Natural killer cell treated with Interleukin-12 subunit alpha and Interleukin-12 subunit beta and Interleukin-15 and Interleukin-18, amount 100 ng/mL, for 72 hours (primary cell): ENCODE measurements at places on chromosomes 2 and 18. TPM values are rescaled to one million over a fixed set of nuclear protein-coding genes. Genes with fewer than 3 reads are reported as not detected.

DNA sequence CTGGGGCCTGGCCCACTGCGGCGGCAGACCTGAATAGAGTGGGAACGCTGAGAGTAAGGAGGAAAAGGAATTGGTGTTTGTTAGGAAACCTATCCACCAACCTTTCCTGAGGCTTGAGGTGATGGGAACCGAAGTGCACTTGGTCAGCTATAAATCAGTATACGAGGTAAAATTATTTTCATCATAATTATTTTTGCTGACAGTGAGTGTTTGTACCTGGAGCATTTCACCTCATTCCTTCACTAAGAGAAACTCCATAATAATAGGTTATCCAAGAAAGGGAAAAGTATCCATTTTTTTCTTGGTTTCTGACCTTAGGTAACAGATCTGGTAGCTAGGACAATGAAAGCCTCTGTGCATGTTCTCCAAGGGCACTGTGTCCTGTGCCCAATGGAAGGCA, 138.6 kb upstream of the RGPD4 start:
- DNase-seq = no peak

The CCDC85A gene
- total RNA-seq = not detected

- peak; percentile 63 for DNase-seq
These were observed 598 bp downstream of the CCDC93 start for GRCh38 chr2:118013221-118013723.

- no peak for DNase-seq
These were observed 186.8 kb downstream of the RPRM start for GRCh38 chr2:153291718-153292117.

DNA sequence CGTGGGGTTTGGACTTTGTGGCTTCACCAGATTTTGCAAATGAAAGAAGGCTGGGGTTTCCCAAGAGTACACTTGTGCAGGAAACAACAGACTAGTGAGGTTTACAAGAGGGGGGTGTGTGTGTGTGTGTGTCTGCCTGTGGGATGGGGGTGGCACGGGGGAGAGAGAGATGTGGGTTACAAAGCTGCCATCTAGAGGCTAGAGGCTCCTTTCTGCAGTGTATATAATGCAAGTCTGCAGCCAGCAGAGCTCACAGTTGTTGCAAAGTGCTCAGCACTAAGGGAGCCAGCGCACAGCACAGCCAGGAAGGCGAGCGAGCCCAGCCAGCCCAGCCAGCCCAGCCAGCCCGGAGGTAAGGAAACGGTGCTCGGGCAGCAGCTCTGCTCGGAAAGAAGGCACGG, at the start of gene ACKR3:
TSS of gene ACKR3 (plus strand) at position 253 of the 401 bp plus-strand sequence. CDS start 10,641 bp downstream, outside the sequence.
- peak; percentile 90 for DNase-seq

GRCh38 chr2:10329880-10330699, 27.4 kb downstream of the HPCAL1 start:
- DNase-seq = peak; percentile 40

- peak; percentile 80 for DNase-seq
These were observed 864 bp downstream of the LBH start for GRCh38 chr2:30231996-30232800.

The IL1R2 gene
- not detected for total RNA-seq

DNA sequence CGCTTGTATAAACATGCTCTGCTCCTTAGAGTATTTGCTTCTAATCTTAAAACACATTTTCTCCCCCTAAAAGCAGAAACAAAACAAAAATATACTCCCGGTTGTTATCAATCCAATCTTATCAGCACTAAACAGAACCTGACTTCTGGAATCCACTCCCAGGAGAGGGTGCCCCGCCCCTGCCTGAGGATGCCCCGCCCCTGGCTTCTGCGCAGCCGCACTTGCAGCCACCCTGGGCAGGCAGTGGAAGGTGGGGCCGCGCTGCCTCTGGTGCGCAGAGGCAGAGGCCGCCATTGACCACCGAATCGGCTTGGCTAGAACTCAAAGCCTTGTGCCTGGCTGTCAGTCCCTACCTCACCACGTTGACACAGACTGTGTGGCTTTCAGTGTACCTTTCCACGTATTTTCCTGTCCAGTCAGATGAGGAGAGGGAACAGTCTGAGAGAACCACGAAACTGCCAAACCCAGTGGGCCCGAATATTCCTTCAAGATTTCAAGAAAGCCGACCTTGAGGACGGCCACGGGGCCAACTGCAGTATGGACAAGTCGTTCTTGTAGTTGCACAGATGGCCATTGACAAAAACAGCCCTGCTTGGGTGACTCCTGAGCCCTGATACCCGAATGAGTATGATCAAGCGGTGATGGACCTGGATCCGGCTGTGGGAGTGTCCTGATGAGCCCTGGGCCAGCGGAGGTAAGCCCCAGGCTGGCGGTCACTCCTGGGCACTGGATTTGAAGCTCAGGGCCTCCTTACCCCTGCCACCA, 46.2 kb upstream of the ARHGAP28 start:
- no peak for DNase-seq

GRCh38 chr18:35326695-35327387, 17.4 kb downstream of the ZNF24 start:
- no peak for DNase-seq

The AKAIN1 gene
- total RNA-seq = not detected

DNA sequence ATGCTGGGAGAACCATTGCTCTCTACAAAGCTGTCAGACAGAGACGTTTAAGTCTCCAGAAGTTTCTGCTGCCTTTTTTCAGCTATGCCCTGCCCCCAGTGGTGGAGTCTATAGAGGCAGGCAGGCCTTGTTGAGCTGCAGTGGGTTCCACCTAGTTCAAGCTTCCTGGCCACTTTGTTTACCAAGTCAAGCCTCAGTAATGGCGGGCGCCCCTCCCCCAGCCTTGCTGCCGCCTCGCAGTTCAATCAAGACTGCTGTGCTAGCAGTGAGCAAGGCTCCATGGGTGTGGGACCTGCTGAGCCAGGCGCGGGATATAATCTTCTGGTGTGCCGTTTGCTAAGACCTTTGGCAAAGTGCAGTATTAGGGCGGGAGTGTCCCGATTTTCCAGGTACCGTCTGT, 52.7 kb upstream of the SCYGR2 start:
- no peak for DNase-seq

The GNLY gene
- total RNA-seq = 903 TPM

The DNAH7 gene
- total RNA-seq = 0.11 TPM

- DNase-seq = no peak
These were observed 12.7 kb upstream of the HNMT start for GRCh38 chr2:137951586-137951985.

DNA sequence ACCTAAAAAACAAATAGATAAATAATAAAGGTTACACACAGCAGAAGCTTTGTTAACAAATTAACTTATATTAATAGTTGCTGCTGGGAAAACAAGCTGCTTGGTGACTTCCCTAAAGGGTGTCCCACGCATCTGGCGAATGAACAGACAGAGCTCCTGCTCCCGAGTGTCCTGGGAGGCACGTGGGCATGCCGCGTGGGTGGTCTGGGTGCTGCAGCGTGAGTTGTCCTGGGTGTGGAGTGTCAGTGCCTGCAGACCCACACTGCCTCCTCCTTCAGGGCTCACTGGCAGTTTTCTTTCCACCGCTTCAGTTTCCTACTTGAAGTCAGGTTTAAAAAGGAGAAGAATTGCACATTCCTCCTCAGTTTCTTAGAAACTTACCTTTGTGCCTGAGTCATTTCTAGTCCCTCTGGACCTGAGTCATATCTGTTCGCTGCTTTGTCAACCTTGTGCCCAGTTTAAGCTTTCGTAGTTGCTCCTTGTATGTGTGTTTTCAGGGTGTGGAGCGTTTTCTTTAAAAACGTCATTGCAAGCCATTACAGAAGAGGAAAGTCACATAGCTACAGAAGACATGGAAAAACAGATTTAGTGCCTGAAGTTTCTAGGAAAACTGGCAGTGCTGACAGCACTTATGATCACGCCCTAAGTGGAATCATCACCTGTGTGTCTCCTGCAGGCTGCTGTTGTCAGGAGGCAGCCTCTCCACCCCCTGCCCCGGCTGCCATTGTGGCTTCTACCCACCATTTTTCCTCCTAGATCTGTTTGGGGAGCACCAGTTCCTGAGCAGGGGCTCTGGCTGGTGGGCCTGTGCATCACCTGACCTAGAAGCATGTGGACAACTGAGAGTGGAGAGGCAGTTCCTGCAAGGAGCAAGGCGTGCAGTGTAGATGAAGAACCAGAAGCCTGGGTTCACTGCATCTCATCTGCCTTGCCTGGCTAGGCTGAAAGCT, 24.5 kb downstream of the IMPA2 start:
- no peak for DNase-seq

GRCh38 chr2:174768557-174768956, 4.3 kb upstream of the CHRNA1 start:
- no peak for DNase-seq

DNA sequence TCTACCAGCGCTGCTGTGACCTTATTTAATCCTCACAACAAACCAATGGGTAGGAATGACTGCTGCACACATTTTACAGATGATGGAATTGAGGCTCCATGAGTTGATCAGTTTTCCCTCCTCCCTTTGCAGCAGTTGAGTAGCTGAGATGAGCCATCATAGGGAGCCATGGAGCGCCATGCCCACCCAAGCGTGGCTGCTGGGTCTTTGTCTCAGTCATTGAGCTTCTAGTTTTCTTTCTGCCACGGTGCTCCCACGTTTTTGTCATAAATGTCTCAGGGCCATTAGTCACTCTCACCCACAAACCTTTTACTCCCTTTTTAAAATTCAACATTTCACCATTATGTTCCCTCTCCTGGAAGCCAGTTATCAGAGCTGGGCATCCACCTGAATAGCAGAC, 45.8 kb downstream of the TMEM17 start:
- DNase-seq = no peak

- no peak for DNase-seq
These were observed 560.7 kb downstream of the STK39 start for GRCh38 chr2:167686691-167687090.

The ATL2 gene
- 69.8 TPM for total RNA-seq

DNA sequence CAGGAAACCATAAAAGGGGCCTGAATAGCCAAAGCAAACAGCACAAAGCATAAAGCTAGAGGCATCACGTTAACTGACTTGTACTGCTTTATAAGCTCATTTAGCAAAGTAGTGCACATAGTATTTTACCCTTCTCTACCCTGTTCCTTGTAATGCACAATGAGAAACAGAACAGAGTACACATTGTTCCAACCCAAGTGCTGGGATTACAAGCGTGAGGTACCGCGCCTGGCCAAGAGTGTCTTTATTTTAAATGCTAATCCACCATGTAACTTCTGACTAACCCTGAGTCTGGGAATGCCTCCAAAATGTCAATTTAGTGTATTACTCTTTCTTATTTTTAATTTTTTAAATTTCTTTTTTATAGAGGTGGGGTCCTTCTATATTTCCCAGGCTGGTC, 46.4 kb upstream of the STON1 start:
- no peak for DNase-seq

DNA sequence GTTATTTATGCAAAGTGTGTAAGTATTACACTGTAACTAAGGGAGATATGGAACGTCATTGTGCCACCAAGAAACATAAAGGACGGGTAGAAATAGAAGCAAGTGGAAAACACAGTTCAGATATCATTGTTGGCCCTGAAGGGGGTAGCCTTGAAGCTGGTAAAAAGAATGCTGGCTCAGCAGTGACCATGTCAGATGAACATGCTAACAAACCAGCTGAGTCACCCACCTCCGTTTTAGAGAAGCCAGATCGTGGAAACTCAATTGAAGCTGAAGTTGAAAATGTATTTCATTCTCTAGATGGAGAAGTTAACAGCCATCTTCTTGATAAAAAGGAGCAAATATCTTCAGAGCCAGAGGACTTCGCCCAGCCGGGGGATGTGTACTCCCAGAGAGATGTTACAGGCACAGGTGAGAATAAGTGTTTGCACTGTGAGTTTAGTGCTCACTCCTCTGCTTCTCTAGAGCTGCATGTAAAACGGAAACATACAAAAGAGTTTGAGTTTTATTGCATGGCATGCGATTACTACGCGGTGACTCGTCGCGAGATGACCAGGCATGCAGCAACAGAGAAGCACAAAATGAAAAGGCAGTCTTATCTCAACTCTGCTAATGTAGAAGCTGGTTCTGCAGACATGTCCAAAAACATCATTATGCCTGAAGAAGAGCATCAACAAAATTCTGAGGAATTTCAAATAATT, 36.1 kb downstream of the ZNF407 start:
- no peak for DNase-seq

- DNase-seq = no peak
These were observed 162.3 kb upstream of the NXPH2 start for GRCh38 chr2:138942466-138942865.

GRCh38 chr2:3238951-3239841, 138.4 kb downstream of the EIPR1 start:
- DNase-seq = no peak

- no peak for DNase-seq
These were observed 200.0 kb downstream of the ZNF407 start for GRCh38 chr18:74797577-74798151.

The SLC30A3 gene
- total RNA-seq = not detected

The SETBP1 gene
- total RNA-seq = 79.6 TPM

- no peak for DNase-seq
These were observed 17.3 kb downstream of the PLCL1 start for GRCh38 chr2:197821550-197822289.

The B3GNT7 gene
- 20.1 TPM for total RNA-seq

DNA sequence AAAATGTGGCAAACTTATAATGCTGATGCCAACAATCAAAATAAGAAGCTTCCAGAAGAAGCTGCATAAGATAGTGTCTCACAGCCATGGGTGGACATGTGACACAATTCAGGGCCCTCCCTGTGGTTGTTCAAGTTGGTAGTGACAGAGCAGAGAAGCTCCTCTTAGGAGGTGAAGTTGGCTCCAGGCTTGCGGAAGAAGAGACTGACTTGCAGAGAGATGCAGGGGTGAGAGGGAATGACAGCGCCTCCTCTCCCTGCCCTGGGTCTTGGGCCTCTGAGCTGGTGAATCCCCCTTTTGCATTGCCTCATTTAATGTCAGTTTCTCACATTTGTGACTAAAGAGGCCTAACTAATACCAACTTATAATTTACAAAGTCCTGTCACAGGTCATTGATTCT, 23.0 kb upstream of the RHOB start:
- DNase-seq = no peak

The SERPINB11 gene
- not detected for total RNA-seq

DNA sequence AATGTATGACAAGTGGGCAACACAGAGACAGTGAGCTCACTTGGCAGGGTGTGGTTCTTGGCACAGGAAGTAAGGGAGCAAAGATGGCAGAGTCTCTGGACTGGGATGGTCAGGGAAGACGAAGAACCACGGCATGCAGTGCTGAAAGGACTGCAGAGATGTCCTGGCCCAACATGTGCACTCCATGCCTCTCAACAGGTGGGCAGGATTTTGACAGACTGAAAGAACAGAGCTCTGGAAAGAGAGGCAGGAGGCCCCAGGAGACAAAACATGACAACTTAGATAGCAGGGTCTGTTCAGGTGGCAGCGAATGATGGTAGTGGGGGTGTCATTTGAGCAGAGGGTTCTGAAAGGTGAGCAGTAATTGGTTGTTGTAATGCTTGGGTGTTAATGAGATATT, 180.3 kb downstream of the FHOD3 start:
- no peak for DNase-seq

The STEAP3 gene
- total RNA-seq = 1.3 TPM

GRCh38 chr2:127061375-127062273, 45.3 kb downstream of the BIN1 start:
- DNase-seq = no peak

- DNase-seq = no peak
These were observed 82.0 kb downstream of the GALNT13 start for GRCh38 chr2:153953761-153954160.

The DSG4 gene
- total RNA-seq = not detected

GRCh38 chr2:45172142-45172541, 162.9 kb upstream of the SIX2 start:
- no peak for DNase-seq

- DNase-seq = peak; percentile 13
These were observed 48.3 kb downstream of the KLHL29 start for GRCh38 chr2:23433282-23433681.
